ENCODE measurements at places on chromosomes 12 and 14. TPM values are rescaled to one million over a fixed set of nuclear protein-coding genes. Genes with fewer than 3 reads are reported as not detected.
A peak's percentile ranks its signal among the peaks of the same experiment; 100 is the strongest.

DNA sequence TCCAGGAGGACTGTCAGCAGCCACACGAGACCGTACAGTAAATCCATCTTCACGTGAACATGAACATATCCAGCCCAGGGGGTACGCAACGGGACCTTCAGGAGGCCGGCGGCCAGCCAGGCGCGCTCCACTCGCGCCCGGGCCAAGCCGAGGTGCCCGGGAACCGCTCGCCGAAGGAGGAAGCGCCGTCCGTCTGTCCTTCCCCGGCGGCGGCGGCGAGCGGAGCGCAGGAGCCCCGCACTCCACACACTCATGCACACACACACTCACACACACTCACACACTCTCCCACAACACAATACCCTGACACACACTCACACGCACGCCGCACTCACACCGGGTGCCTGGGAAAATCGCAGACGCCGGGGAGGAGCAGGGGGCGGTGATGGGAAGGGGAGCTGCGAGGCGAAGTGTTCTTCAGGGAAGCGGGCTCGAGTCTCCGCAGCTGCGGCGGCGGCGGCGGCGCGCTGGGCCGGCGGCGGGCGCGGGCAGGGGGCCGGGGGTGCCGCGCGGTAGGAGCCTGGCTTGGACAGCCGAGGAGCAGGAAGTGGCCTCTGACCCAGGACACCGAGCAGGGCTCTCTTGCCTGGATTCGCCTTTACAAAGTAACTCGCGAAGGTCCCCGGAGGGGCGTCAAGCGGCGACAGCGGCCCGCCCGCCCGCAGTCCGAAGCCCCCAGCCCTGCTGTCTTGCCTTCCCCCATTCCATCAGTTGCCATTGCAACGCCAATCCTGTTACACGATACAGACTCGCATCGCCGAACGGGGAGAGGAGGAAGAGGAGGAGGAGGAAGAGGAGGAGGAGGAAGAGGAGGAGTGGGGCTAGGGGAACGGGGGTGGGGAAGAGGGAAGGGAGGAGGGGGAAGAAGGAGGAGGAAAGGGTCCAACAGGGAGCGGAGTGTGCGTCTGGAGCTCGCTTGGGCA, 601 bp downstream of the MDGA2 start:
- H3K27ac ChIP-seq: no peak overlapping the region
- no peak for DNase-seq
- no peaks in the 10 kb centered on the region for H3K36me3 ChIP-seq

SERPINA9 gene
- not detected for total RNA-seq

SLC8A3 gene
- 0.95 TPM for total RNA-seq

- peak overlapping the region; percentile 90 for H3K27ac ChIP-seq
- H3K4me3 ChIP-seq: no peak overlapping the region
- H3K4me1 ChIP-seq: peaks cover 36% of the 10 kb centered on the region
- H3K27me3 ChIP-seq: no peaks in the 10 kb centered on the region
- DNase-seq: no peak
Measured at GRCh38 chr12:110269622-110270124, 11.4 kb upstream of the ATP2A2 start.

- no peaks in the 10 kb centered on the region for H3K36me3 ChIP-seq
- H3K4me3 ChIP-seq: peak overlapping the region; percentile 58
- H3K27me3 ChIP-seq: no peaks in the 10 kb centered on the region
- H3K4me1 ChIP-seq: peaks cover 9% of the 10 kb centered on the region
Measured at GRCh38 chr12:19850346-19851065, 411.2 kb downstream of the AEBP2 start.

BBOF1 gene
- 5.6 TPM for total RNA-seq

DNA sequence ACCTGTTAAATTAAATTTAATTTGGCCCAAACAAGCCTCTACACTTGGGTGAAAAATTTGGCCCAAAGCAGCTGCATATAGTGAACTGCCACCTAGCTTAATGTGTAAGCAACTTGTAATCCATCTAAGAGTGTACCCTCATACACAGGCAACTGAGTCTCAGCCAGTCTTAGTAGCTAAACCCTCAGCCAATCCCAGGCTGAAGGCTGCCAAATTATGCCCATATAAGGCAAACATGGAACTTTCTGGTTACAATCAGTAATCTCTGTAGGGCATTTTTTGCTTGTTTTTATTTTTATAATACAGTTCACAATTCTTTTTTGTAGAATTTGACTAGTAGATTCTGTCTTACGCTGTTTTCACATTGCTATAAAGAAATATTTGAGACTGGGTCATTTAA, 958.7 kb downstream of the FSCB start:
- no peak for DNase-seq
- no peak overlapping the region for H3K27ac ChIP-seq
- H3K27me3 ChIP-seq: no peaks in the 10 kb centered on the region

DNA sequence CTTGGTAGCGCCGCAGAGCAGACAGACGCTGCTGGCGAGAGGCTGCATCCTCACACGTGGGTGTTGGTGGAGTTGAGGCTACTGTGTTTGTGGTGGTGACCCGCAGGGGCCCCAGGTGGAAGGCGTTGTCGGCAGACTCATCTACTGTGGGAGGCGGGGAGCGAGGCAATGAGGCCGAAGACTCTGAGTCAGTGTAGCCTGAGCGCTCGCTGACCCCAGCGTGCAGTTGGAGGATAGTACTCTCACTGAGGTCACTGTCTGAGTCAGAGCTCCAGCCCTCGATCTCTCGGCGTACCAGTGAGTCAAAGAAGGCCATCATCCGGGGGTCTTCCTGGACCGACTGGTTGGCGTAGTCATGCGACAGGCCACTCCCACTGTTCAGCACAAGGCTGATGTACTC, 76.0 kb upstream of the ACTN1 start:
- H3K27me3 ChIP-seq: no peaks in the 10 kb centered on the region
- H3K36me3 ChIP-seq: peaks cover 18% of the 10 kb centered on the region
- H3K27ac ChIP-seq: peak overlapping the region; percentile 71
- H3K4me3 ChIP-seq: no peak overlapping the region
- DNase-seq: no peak

C12orf50 gene
- total RNA-seq: not detected

REP15 gene
- total RNA-seq: 8.3 TPM

GRCh38 chr14:73606271-73606670, 6.0 kb upstream of the ACOT6 start:
- H3K27me3 ChIP-seq: no peaks in the 10 kb centered on the region
- no peak overlapping the region for H3K27ac ChIP-seq
- H3K4me1 ChIP-seq: no peaks in the 10 kb centered on the region
- DNase-seq: no peak
- no peak overlapping the region for H3K4me3 ChIP-seq

MYF5 gene
- not detected for total RNA-seq

- no peaks in the 10 kb centered on the region for H3K27me3 ChIP-seq
- no peak overlapping the region for H3K27ac ChIP-seq
- no peak for DNase-seq
- no peak overlapping the region for H3K4me3 ChIP-seq
- H3K4me1 ChIP-seq: no peaks in the 10 kb centered on the region
Measured at GRCh38 chr12:20751046-20751445, 55.9 kb downstream of the SLCO1C1 start.

GRCh38 chr12:127237151-127237550, 1029.8 kb upstream of the TMEM132C start:
- DNase-seq: no peak
- H3K27me3 ChIP-seq: no peaks in the 10 kb centered on the region
- no peaks in the 10 kb centered on the region for H3K4me1 ChIP-seq
- no peaks in the 10 kb centered on the region for H3K36me3 ChIP-seq
- H3K4me3 ChIP-seq: no peak overlapping the region

DNA sequence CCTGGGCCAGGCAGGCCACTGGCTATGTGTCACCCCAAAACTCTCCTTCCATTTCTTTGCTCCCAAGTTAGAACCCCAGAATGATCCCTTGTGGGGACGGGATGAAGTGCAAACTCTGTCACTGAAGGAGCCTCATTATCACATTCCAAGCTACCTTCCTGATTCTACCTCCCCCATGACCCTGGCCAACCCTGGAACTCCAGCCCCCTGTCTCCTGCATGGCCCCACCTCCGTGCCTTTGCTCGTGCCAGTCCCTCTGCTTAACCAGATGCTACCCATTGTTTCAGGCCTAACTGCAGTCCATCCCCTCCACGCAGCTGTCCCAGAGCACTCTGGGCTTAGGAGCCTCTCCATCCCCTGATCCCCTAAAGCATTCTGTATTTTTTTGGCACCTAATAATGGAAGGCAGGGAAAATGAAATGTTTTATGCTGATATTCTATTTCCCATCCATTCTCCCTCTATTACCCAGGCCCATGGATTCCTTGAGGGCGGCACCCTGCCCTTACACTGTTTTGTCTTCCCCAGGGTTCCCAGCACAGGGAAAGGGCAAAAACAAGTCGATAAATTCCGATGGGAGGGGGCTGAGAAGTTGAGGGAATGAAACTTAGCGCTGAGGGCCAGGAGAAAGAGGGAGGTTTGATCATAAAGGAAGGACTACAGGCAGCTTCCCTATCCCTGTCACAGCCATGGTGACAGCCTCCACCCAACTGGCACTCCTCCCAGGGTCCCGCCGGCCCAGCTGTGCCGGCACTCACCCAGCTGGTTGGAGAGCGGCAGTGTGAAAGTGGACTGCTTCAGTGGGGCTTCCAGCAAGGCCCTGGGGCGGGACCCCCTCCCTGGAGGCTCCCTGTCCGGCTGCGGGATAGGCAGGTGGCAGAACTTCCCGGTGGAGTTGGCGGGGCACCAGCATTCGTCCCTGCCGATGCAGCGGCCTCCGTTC, 58.1 kb downstream of the ISCA2 start:
- peaks cover 29% of the 10 kb centered on the region for H3K4me1 ChIP-seq
- no peaks in the 10 kb centered on the region for H3K27me3 ChIP-seq
- H3K36me3 ChIP-seq: peaks cover 43% of the 10 kb centered on the region
- no peak for DNase-seq
- H3K27ac ChIP-seq: peak overlapping the region; percentile 74
- peak overlapping the region; percentile 35 for H3K4me3 ChIP-seq

FAM222A gene
- 2.9 TPM for total RNA-seq

IL22 gene
- total RNA-seq: not detected

- no peaks in the 10 kb centered on the region for H3K36me3 ChIP-seq
- peak overlapping the region; percentile 32 for H3K27ac ChIP-seq
- H3K27me3 ChIP-seq: no peaks in the 10 kb centered on the region
- DNase-seq: no peak
Measured at GRCh38 chr12:14402697-14403096, 37.2 kb downstream of the ATF7IP start.

SYT10 gene
- total RNA-seq: not detected

DNA sequence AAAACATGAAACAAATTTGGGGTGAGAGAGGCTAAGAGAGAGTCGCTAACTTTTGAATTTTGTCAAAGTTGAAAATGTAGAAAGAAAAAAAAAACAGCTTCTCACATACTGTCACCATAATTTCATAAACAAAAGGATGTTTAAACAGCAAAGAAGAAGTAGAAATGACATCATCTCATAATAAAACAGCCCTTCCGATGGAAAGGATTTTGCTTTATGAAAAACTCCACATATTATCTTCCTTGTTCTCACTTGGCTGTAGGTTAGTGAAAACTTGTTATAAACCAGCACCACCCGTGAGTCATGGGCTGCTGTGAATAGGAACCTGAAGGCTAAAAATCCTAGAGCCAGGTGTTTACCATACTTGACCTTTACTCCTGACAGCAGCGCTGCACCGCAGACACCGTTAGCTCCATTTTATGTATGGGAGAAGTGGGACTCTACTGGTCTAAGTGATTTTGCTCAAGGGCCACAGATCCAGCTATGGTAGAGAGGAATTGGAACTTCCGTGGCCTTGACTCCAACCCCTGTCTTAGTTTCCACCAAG, 63.0 kb upstream of the VRK1 start:
- no peak overlapping the region for H3K4me3 ChIP-seq
- H3K27ac ChIP-seq: no peak overlapping the region
- no peaks in the 10 kb centered on the region for H3K4me1 ChIP-seq
- no peaks in the 10 kb centered on the region for H3K36me3 ChIP-seq

SIX6 gene
- total RNA-seq: not detected

DNA sequence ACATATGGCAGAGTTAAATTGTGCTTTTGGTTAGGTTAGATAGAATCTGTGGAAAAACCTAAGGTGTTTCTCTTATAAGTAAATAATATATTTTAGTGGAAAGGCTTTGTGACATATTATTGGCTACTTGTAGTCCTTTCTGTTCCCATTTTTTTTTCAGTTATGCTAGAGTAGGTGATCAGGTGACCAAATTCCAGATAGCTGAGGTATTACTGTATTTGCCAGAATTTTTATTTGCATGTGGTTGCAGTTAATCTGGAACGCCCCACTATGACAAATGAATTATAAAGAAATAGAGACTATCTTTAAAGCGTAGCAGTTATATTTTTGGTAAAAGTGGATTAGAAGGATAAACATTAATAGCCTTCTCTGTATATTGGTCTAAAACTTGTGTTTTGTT, 52.0 kb downstream of the ARHGAP5 start:
- peaks cover 17% of the 10 kb centered on the region for H3K4me1 ChIP-seq
- no peaks in the 10 kb centered on the region for H3K27me3 ChIP-seq
- peak overlapping the region; percentile 47 for H3K27ac ChIP-seq
- H3K4me3 ChIP-seq: no peak overlapping the region
- no peaks in the 10 kb centered on the region for H3K36me3 ChIP-seq

DNA sequence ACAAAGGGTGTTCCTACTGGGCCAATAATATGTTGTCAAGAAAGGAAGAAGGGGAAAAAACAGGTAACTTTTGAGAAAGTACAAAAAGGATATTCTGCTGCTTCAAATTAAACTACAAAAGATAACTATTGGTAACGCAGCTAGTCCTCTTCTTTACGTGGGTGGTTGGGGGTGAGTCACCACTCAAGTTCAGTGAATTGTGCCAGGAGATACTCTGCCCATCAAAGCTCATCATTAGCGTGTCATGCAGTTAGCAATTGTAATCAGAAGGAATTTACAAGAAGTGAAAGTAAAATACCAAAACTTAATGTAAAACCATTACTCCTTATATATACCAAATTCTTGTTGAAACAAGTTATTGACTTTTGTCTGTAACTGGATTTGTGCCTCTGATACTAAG, 342.0 kb downstream of the NPAS3 start:
- H3K4me3 ChIP-seq: no peak overlapping the region
- DNase-seq: no peak
- H3K4me1 ChIP-seq: no peaks in the 10 kb centered on the region
- no peaks in the 10 kb centered on the region for H3K36me3 ChIP-seq
- no peak overlapping the region for H3K27ac ChIP-seq
- no peaks in the 10 kb centered on the region for H3K27me3 ChIP-seq

TAS2R10 gene
- total RNA-seq: 4.6 TPM

KRT83 gene
- not detected for total RNA-seq

DNA sequence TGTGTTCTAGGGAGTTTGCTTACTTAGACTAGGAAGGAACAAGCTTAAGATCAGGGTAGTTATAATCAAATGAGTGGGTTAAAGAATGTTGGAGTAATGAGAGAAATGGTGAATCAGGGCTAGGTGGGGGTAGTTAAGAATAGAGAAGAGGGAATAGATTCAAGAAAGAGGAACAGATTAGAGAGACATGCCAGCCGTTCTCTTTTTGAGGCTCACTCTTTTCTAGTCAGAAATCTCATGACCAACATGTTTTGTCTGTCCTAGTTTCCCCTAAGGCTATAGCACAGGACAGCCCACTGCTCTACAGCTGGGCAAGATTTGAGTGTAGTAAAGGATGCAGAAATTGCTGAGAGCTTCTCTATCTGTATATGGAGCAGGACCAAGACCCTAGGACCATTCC, 258.4 kb downstream of the AKAP6 start:
- no peak overlapping the region for H3K27ac ChIP-seq
- no peak overlapping the region for H3K4me3 ChIP-seq
- DNase-seq: no peak
- H3K36me3 ChIP-seq: no peaks in the 10 kb centered on the region

Measured in thoracic aorta (tissue), 2 donors.